ENCODE measurements at places on chromosomes 16 and 17.
A peak's percentile ranks its signal among the peaks of the same experiment; 100 is the strongest.

DNA sequence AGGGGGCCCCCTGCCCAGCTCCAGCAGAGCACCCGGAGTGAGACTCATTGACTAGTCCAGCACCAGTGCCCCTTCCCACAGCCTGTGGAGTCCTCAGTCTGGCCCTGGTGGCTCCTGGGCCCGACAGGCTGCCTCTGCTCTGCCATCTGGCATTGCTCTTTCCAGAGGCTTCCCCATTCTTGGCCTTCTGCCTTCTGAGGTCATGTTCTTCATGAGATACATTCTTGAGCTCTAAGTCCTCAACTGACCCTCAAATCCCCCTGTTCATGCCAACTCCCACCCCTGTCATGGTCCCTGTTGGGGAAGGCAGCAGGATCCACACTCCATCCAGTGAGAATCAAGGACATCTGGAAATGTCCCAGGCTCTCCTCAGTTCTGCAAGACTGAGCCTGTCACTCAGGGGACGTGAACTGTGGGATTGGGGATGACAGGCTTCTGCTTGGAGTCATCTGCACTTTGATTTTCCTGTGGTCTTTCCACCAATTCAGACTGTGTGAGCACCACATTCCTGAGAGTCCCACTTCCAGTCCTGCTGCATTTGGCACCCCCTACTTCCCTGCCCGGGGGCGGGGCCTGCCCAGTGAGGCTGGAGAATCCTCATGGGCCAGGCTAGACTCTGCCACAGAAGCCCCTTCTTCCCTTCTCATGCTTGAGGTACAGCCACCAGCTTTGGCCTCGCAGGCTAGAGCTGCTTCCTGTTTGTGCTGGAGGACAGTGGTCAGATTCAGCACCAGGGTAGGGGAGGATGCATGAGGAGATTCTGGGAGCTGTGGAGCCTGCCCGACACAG is 2.7 kb downstream of the TRPV2 start:
- H3K4me1 ChIP-seq, result peaks cover 48% of the 10 kb centered on the region
- H3K4me3 ChIP-seq, result peak overlapping the region; percentile 8
- H3K36me3 ChIP-seq, result peaks cover 47% of the 10 kb centered on the region
- DNase-seq, result no peak

DNA sequence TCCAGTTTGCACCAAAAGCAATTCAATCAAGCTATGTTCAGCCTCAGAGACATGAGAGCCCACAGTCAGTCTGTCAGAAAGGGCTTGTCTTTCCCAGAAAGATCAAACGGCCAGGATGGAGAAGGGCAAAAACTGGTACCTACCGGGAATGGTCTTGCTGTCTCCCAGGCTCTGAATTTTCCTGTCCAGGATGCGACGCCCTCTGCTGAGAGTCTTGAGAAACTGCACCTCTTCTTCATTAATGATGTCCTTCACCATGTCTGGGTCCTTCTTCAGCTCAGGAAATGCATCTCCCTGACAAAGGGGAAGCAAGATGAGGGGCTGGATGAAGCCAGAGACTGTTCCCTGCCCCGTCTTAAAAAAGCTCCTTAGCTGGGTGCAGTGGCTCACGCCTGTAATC is 15.8 kb upstream of the EXOSC6 start:
- H3K4me1 ChIP-seq, result no peaks in the 10 kb centered on the region
- H3K27ac ChIP-seq, result no peak overlapping the region
- no peak overlapping the region for H3K4me3 ChIP-seq
- H3K36me3 ChIP-seq, result peaks cover 100% of the 10 kb centered on the region
- DNase-seq, result no peak

GRCh38 chr17:63918305-63918704 is 334 bp downstream of the GH1 start:
- H3K4me3 ChIP-seq, result no peak overlapping the region
- H3K36me3 ChIP-seq, result no peaks in the 10 kb centered on the region
- DNase-seq, result no peak
- no peaks in the 10 kb centered on the region for H3K4me1 ChIP-seq
- no peak overlapping the region for H3K27ac ChIP-seq
- peaks cover 5% of the 10 kb centered on the region for H3K27me3 ChIP-seq

DNA sequence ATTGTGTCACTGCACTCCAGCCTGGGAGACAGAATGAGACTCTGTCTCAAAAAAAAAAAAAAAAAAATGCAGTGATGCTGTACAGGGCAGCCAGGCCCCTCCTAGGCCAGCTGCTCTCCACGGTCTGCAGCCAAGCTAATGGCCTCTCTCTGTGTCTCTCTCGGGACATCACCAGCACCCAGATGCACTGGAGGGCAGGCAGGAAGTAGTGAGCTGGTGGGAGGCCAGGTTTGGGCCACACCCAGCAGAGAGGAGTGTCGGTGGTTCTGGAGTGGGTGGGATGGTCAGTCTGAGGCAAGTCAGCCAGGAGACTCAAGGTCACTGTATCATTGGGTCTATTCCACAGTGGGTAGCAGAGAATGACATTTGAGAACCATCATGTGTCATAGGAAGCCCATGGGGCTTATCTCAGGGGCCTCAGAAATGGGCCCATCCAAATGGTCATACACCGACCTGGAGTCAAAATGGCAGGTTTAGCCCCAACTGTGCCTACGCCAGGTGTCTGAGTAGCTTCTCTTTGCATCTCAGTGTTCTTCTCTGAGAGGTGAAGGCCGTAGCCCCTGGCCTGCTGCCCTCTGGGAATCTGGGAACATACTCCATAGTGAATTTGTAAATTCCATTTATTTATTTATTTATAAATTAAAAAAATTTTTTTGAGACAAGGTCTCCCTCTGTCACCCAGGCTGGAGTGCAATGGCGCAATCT is 22.7 kb downstream of the WNT9B start:
- peaks cover 19% of the 10 kb centered on the region for H3K4me1 ChIP-seq
- DNase-seq, result no peak
- no peaks in the 10 kb centered on the region for H3K36me3 ChIP-seq
- H3K27me3 ChIP-seq, result no peaks in the 10 kb centered on the region
- no peak overlapping the region for H3K4me3 ChIP-seq

DNA sequence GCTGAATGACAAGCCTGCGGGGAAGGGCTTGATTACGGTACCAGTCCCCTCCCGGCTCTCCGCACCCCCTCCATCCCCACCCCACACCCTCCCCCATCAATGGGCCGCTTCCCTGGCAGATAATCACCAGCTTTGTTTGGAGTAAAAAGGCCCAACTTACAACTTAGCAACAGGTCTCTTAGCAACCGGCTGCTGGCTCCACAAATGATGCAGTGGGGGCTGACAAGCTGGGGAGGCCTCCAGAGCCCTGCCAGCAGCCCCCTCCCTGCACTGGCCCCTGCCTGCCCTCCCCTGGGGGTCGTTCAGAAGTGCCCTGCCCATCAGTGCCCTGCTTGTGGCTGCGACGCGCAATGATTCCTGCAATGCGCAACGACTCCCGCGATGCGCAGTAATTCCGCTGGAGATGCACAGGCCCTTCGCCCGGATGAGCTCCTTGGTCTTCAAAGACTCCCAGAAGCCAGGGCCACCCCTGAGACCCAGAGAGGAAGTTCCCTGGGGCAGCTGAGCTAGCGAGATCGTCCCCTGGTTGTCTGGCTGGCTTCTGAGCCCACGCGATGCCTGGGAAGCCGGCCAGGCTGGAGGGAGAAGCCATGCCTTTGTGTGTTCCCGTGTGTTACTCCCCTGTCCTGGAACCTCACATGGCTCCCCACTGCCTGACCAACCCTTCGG is 23.3 kb downstream of the CPNE2 start:
- peak overlapping the region; percentile 31 for H3K27ac ChIP-seq
- H3K36me3 ChIP-seq, result peaks cover 61% of the 10 kb centered on the region

- no peaks in the 10 kb centered on the region for H3K4me1 ChIP-seq
- H3K27me3 ChIP-seq, result no peaks in the 10 kb centered on the region
- DNase-seq, result no peak
- H3K36me3 ChIP-seq, result no peaks in the 10 kb centered on the region
Measured at GRCh38 chr17:57146273-57146672, 61.2 kb downstream of the AKAP1 start.

DNA sequence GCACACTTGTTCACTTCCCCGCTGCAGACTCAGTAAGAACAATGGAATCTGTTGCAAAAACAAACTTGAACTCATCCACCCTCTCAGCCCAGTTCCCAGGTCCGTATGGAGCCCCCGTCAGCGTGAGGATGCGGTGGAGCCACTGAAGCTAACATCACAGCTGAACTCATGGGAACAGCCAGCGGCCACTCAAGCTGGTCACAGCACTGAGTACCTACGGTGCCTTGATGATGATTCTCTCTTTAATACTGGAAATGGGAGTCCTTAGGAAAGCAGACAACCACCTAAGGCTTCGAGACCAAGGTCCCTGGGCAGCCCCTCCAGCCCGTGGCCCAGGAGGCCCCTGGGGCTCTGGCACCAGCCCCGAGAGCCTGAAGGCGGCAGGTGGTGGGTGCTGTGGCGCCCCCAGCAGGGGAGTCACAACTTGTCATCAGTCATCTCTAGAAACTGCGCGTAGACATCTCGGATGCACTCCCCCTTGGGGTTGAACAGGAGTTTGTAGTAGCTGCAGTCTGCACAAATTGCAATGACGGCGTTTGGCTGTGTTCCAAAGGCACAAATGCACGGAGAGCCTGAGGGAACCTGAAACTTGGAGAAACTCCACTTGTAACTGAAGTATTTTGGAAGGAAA is 31.0 kb upstream of the RHOT1 start:
- no peaks in the 10 kb centered on the region for H3K36me3 ChIP-seq
- peaks cover 9% of the 10 kb centered on the region for H3K4me1 ChIP-seq
- no peak overlapping the region for H3K27ac ChIP-seq
- no peak overlapping the region for H3K4me3 ChIP-seq

GRCh38 chr16:1144476-1145382 is 8.2 kb upstream of the CACNA1H start:
- peaks cover 24% of the 10 kb centered on the region for H3K27me3 ChIP-seq
- no peak overlapping the region for H3K27ac ChIP-seq
- DNase-seq, result no peak
- no peak overlapping the region for H3K4me3 ChIP-seq

GRCh38 chr17:12737740-12738469 is 51.4 kb upstream of the ARHGAP44 start:
- H3K4me1 ChIP-seq, result peaks cover 6% of the 10 kb centered on the region
- no peak overlapping the region for H3K4me3 ChIP-seq
- no peak for DNase-seq
- no peaks in the 10 kb centered on the region for H3K36me3 ChIP-seq

DNA sequence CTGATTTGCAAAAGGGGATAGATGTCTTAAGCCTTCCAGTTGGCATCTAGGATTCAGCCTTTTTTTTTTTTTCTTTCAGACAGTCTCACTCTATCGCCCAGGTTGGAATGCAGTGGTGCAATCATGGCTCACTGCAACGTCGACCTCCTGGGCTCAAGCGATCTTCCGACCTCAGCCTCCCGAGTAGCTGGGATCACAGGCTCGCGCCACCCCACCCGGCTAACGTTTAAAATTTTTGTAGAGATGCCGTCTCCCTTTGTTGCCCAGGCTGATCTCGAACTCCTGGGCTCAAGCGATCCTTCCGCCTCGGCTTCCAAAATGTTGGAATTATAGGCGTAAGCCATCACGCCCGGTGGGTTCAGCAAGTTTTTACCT is 571 bp upstream of the CCP110 start:
- H3K4me3 ChIP-seq, result peak overlapping the region; percentile 94
- DNase-seq, result peak; percentile 56
- no peaks in the 10 kb centered on the region for H3K27me3 ChIP-seq
- peaks cover 5% of the 10 kb centered on the region for H3K36me3 ChIP-seq

- H3K4me1 ChIP-seq, result no peaks in the 10 kb centered on the region
- no peaks in the 10 kb centered on the region for H3K27me3 ChIP-seq
- DNase-seq, result no peak
- H3K36me3 ChIP-seq, result no peaks in the 10 kb centered on the region
Measured at GRCh38 chr16:55955845-55956244, 80.7 kb upstream of the CES5A start.

DNA sequence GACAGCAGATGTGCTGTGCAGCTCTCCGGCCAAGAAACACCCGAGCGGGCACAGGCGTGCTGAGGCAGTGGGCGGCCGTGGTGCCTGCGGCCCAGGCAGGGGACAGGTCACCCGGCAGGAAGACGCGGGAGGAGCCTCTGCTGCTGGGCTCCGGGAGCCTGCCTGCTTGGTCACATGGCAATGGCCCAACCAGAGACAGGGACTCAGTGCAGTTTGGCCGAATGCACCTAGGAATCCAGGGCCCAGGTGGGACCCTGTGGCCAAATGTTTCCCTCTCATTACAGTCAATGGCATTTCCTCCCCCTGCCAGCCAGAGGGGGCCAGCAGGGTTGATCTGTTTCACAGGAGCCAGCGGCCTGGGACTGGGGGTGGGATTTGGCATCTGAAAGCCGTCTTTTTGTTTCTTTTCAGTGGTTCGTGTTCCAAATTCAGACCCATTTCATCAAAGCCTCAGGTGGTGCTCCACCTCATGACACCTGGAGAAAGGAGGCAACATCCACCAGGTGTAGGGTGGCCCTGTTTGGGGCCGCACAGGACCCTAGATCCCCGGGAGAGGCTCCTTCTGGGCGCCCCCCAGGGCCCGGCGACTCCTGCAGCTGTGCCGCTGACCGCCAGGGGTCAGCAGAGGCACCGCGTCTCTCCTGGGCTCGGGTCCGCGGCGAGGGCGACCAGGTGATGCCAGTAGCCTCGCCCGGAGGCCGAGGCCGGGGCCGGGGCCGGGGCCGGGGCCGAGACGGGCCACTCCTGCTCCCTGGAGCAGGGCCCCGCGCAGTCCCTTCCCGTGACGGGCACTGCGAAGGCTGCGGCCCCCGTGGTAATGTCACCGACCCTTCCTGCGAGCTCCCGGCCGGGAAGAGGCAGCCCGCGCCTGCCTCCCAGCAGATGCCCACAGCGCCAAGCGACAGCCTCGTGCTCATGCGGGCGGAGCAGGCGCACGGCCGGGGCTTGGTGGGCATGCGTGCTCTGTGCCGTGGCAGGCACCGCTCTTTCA is 118.5 kb downstream of the C16orf78 start:
- peak overlapping the region; percentile 34 for H3K4me3 ChIP-seq
- H3K27me3 ChIP-seq, result no peaks in the 10 kb centered on the region
- H3K36me3 ChIP-seq, result no peaks in the 10 kb centered on the region
- peaks cover 11% of the 10 kb centered on the region for H3K4me1 ChIP-seq

GRCh38 chr17:65990593-65990992 is 201.3 kb downstream of the CEP112 start:
- H3K27ac ChIP-seq, result no peak overlapping the region
- H3K27me3 ChIP-seq, result no peaks in the 10 kb centered on the region
- H3K4me3 ChIP-seq, result no peak overlapping the region
- no peak for DNase-seq

DNA sequence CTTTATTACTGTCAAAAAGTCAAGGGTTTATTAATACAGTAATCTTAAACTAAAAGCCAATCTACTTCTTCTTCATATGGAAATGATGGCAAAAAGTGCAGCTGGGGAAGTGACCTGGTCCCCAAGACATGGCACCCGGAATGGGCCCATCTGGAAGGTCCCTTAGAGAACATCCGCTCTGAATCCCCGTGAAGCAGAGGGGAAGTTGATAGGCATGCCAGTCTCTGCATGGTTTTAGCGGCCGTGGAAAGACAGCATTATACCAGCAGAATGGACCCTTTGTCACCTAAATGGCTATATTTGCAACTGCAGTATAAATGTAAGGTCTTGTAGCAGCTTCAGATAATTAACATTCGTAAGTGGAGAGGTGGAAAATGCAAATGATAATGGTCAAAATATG is 32.4 kb downstream of the COTL1 start:
- H3K4me1 ChIP-seq, result no peaks in the 10 kb centered on the region
- H3K27me3 ChIP-seq, result no peaks in the 10 kb centered on the region
- no peak overlapping the region for H3K4me3 ChIP-seq
- H3K27ac ChIP-seq, result no peak overlapping the region

- H3K27ac ChIP-seq, result no peak overlapping the region
- H3K4me1 ChIP-seq, result no peaks in the 10 kb centered on the region
- peaks cover 3% of the 10 kb centered on the region for H3K27me3 ChIP-seq
- no peak overlapping the region for H3K4me3 ChIP-seq
Measured at GRCh38 chr16:84270531-84270930, 24.1 kb upstream of the WFDC1 start.

GRCh38 chr16:87995644-87996043 is 44.4 kb downstream of the BANP start:
- H3K4me3 ChIP-seq, result no peak overlapping the region
- H3K36me3 ChIP-seq, result peaks cover 6% of the 10 kb centered on the region
- H3K27me3 ChIP-seq, result no peaks in the 10 kb centered on the region
- no peak overlapping the region for H3K27ac ChIP-seq
